Spleen (tissue), 13 donors: ENCODE measurements at places on chromosomes 6 and 20. TPM values are rescaled to one million over a fixed set of nuclear protein-coding genes. Genes with fewer than 3 reads are reported as not detected.

SUMO4 gene
- 4.7 TPM for total RNA-seq

CTAGE9 gene
- total RNA-seq, result not detected

PDYN gene
- total RNA-seq, result not detected

PPP1R10 gene
- 75.9 TPM for total RNA-seq

SLC12A5 gene
- 2.5 TPM for total RNA-seq

XRN2 gene
- total RNA-seq, result 92.6 TPM

CEP162 gene
- 6.5 TPM for total RNA-seq

ADGRF1 gene
- 0.14 TPM for total RNA-seq

HLA-DOA gene
- 89.2 TPM for total RNA-seq

DNA sequence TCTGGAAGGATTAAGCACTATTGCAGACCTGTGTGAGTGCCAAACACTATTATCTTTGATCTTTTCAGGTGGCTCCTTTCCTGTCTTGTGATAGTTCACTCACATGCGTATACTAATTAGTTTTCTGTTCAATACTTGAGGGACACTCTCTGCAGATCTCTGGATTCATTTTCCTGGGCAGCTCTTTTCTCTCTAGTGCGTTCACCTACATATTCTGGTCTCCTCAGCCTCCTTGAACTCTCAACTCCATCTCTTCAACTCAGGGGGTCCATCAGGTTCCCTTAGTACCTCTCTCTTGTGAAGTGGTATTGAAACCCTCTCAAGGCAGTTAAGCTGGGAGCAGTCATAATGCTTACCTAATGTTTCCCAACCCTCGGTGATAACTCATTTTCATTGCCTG lies 1218.1 kb upstream of the MAP3K7 start:
- no peaks in the 10 kb centered on the region for H3K27me3 ChIP-seq
- no peak overlapping the region for H3K4me3 ChIP-seq
- no peak for DNase-seq
- H3K27ac ChIP-seq, result no peak overlapping the region
- H3K36me3 ChIP-seq, result no peaks in the 10 kb centered on the region

DNA sequence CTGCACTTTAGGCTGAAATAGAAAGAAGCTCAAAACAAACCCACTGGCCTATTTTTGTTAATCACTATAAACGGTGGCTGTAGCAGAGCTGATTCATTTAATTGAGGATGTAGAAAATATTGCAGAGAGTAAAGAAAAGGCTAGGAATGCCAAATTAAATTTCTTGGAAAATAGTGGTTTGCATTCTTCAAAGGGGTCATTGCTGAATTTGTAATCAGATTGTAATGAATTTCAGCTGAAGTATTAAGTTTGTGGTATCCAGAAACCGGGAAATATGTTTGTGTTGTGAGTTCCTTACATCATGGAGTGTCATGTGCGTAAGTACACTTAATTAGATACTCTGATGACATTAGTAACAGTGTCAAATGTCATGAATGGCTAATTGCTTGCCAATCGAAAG lies 203.0 kb downstream of the SAMD5 start:
- H3K27ac ChIP-seq, result no peak overlapping the region
- DNase-seq, result no peak
- H3K4me3 ChIP-seq, result no peak overlapping the region
- no peaks in the 10 kb centered on the region for H3K4me1 ChIP-seq
- no peaks in the 10 kb centered on the region for H3K36me3 ChIP-seq

- peaks cover 3% of the 10 kb centered on the region for H3K4me1 ChIP-seq
- peaks cover 10% of the 10 kb centered on the region for H3K36me3 ChIP-seq
- H3K27ac ChIP-seq, result no peak overlapping the region
- no peak overlapping the region for H3K4me3 ChIP-seq
- H3K27me3 ChIP-seq, result no peaks in the 10 kb centered on the region
Measured at GRCh38 chr6:144646093-144647056, 361.2 kb downstream of the UTRN start.

- H3K36me3 ChIP-seq, result peaks cover 4% of the 10 kb centered on the region
- H3K4me3 ChIP-seq, result no peak overlapping the region
- H3K27me3 ChIP-seq, result no peaks in the 10 kb centered on the region
- H3K4me1 ChIP-seq, result peaks cover 13% of the 10 kb centered on the region
Measured at GRCh38 chr20:44637042-44637441, 14.5 kb downstream of the ADA start.

- H3K4me3 ChIP-seq, result no peak overlapping the region
- no peaks in the 10 kb centered on the region for H3K36me3 ChIP-seq
Measured at GRCh38 chr6:127550403-127550802, 26.6 kb upstream of the C6orf58 start.

DNA sequence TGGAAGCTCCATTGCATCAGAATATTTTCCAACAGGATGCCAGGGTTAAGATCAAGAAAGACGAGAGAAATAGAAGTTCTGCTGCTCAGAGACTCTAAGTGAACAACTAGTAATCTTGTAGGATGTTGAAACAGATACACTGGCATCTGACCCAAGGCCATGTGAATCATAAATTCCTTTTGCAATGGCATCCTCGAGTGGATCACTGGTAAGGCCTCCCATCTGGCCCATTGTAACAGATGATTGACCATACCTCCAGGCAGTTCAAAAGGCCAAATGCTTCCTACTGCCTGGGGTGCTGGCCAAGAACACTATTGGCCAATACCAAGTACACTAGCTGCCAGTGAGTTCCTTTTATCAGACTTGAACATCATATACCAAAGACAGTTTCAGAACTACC lies 9.9 kb upstream of the SLC17A3 start:
- H3K27me3 ChIP-seq, result no peaks in the 10 kb centered on the region
- H3K36me3 ChIP-seq, result no peaks in the 10 kb centered on the region
- no peaks in the 10 kb centered on the region for H3K4me1 ChIP-seq
- H3K4me3 ChIP-seq, result no peak overlapping the region
- no peak for DNase-seq

- H3K36me3 ChIP-seq, result no peaks in the 10 kb centered on the region
- peaks cover 91% of the 10 kb centered on the region for H3K4me1 ChIP-seq
- peak overlapping the region; percentile 85 for H3K27ac ChIP-seq
Measured at GRCh38 chr6:108589244-108589791, 28.6 kb downstream of the FOXO3 start.

DNA sequence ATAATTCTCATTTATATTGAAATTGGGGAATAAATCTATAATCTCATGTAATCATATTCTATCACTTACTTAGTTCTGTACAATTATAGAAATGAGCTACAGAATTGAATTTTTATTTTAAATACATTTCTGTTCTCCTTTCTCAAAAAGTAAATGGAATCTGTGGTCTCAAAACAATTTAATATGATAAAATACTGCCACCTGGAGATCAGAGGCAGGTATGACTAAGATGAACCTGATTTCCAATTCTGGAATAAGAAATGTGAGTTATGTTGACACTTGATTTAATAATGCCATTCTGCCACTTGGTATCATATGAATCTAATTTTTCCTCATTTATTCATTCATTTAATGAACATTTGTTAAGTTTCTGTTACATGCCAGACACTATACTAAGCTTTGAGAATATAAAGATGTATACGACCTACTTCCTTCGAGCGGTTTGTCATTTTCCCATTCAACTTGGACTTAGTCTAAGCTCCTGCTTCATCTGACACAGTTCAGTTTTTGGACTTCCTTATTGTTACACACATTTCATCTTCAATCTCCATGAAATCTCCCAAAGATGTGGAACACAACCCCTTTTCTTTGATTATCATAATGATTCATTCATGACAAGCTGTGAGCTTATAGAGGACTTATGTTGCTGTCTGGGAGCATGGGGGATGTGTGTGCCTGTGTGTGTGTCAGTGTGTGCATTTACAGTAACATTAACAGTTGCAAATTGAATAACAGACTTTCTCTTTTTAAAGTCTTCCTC lies 7.5 kb upstream of the CCDC28A start:
- no peak for DNase-seq
- no peak overlapping the region for H3K27ac ChIP-seq
- H3K36me3 ChIP-seq, result no peaks in the 10 kb centered on the region
- no peaks in the 10 kb centered on the region for H3K4me1 ChIP-seq

DNA sequence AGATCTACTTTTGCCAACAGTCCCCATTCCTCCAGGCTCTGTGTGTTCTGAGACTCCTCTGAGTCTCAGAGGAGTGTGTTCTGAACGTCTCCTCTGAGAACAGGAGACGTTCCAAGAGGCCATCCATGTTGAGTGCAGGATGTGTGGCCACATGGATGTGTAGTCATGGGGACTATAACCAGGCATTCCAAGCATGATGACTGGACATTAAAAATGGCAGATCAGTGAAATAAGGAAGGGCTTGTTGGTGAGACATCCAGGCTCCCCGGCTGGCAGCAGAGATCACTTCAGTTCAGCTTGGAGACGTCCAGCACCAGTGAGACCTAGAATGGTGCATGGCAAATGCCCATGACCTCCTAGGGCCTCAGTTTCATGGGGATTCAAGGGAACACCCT lies 34.3 kb upstream of the POU5F1 start:
- H3K4me1 ChIP-seq, result peaks cover 50% of the 10 kb centered on the region
- no peaks in the 10 kb centered on the region for H3K27me3 ChIP-seq
- peak overlapping the region; percentile 86 for H3K27ac ChIP-seq
- peak overlapping the region; percentile 70 for H3K4me3 ChIP-seq
- no peak for DNase-seq

DNA sequence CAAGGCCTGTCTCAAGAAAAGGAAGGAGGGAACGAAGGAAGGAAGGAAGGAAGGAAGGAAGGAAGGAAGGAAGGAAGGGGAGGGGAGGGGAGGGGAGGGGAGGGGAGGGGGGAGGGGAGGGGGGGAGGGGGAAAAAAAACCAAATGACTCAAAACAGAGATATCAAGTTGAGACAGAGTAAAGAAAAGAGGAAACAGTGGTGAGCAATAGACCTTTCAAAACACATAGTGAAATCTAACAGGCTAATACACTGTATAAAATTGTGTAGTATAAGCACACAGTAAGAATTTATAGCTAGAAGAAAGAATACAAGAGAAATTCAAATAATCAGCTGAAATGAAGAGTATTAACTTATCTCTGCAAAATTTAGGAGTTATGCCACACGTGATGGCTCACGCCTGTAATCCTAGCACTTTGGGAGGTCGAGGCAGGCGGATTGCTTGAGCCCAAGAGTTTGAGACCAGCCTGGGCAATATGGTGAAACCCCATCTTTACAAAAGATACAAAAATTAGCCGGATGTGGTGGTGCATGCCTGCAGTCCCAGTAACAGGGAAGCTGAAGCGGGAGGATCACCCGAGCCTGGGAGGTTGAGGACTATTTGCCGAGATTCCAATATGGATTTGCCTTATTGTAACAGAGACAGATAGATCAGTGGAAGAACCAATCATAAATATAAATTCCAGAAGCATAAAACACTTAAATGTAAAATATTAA lies 123.2 kb downstream of the PRND start:
- no peak overlapping the region for H3K27ac ChIP-seq
- no peaks in the 10 kb centered on the region for H3K36me3 ChIP-seq
- peaks cover 26% of the 10 kb centered on the region for H3K4me1 ChIP-seq
- H3K27me3 ChIP-seq, result no peaks in the 10 kb centered on the region
- DNase-seq, result no peak

DNA sequence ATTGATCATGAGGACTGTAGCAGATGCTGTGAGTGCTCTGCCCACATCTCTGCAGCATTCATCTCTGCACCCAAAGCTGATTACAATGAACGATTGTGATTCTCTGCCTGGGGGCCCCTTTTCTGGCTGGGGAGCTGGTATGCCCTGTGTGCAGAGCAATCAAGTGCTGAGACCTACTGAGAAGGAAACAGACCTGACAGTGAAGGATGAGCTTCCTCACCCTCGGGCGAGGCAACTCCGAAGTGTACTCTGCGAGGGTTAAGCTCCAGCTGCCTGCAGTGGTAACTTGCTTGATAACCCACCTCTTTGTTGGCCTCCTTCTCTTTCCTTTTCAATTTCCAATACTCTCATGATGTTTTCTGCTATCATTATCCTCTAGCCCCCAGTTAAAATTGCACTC lies 289.7 kb upstream of the RNF24 start:
- no peak for DNase-seq
- H3K27me3 ChIP-seq, result no peaks in the 10 kb centered on the region
- H3K36me3 ChIP-seq, result no peaks in the 10 kb centered on the region
- H3K4me1 ChIP-seq, result no peaks in the 10 kb centered on the region
- no peak overlapping the region for H3K4me3 ChIP-seq

DNA sequence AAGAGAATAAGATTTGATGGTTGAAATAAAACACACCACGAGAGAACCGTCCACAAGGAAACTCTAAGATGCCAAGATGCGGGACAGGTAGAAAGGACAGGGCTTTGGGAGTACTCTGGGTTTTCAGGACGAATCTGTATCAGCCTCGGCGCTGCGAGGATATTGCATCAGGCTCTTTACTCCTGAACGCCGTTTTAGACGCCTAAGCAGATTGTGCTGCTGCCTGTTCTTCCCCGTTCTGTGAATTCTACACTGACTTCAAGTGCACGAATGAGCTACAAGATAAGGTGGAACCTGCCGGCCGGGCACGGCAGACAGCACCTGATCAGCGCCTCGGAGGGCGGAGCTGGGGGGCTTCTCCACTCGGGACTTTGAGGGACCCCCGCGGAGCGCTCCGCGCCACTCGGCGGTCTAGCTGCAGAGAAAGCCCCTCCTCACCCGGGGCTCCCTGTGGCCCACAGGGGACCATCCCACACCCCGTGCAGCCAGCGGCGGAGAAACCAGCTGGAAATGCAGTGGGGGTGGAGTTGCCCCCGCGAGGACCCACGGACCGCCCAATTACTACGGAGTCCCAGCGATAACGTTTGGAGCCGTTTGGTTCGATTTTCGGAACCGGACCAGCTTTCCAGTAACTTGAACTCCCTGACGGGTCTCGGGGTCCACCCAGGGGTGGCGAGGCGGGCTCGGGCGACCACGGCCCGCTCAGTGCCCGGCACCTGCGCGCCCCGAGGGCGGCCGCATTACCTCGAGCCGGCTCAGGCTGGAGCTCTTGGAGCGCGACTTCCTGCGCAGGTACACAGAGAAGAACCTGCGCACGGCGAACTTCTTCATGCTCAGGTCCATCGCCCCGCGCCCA lies 646 bp downstream of the RPS6KA2 start:
- no peaks in the 10 kb centered on the region for H3K36me3 ChIP-seq
- no peaks in the 10 kb centered on the region for H3K27me3 ChIP-seq
- peak overlapping the region; percentile 77 for H3K27ac ChIP-seq
- peak overlapping the region; percentile 93 for H3K4me3 ChIP-seq
- peaks cover 14% of the 10 kb centered on the region for H3K4me1 ChIP-seq
- peak; percentile 91 for DNase-seq

- H3K27me3 ChIP-seq, result no peaks in the 10 kb centered on the region
- H3K36me3 ChIP-seq, result no peaks in the 10 kb centered on the region
- H3K4me1 ChIP-seq, result no peaks in the 10 kb centered on the region
- H3K4me3 ChIP-seq, result no peak overlapping the region
- DNase-seq, result no peak
Measured at GRCh38 chr6:119527231-119527578, 177.6 kb upstream of the MAN1A1 start.

GRCh38 chr6:68094070-68094469 lies 541.0 kb upstream of the ADGRB3 start:
- H3K27ac ChIP-seq, result no peak overlapping the region
- H3K27me3 ChIP-seq, result no peaks in the 10 kb centered on the region
- H3K4me3 ChIP-seq, result no peak overlapping the region
- no peaks in the 10 kb centered on the region for H3K4me1 ChIP-seq

- H3K27ac ChIP-seq, result no peak overlapping the region
- H3K4me3 ChIP-seq, result peak overlapping the region; percentile 15
- no peaks in the 10 kb centered on the region for H3K27me3 ChIP-seq
- H3K4me1 ChIP-seq, result peaks cover 13% of the 10 kb centered on the region
- H3K36me3 ChIP-seq, result no peaks in the 10 kb centered on the region
Measured at GRCh38 chr6:107847844-107848802, 24.0 kb upstream of the SCML4 start.

- no peaks in the 10 kb centered on the region for H3K4me1 ChIP-seq
- DNase-seq, result no peak
- H3K27ac ChIP-seq, result no peak overlapping the region
- no peaks in the 10 kb centered on the region for H3K36me3 ChIP-seq
- H3K27me3 ChIP-seq, result no peaks in the 10 kb centered on the region
Measured at GRCh38 chr6:109861946-109862345, 116.2 kb upstream of the GPR6 start.

GRCh38 chr6:166253281-166253681 lies 54.9 kb downstream of the PRR18 start:
- H3K27ac ChIP-seq, result peak overlapping the region; percentile 73
- peaks cover 25% of the 10 kb centered on the region for H3K4me1 ChIP-seq
- H3K4me3 ChIP-seq, result peak overlapping the region; percentile 50
- DNase-seq, result peak; percentile 92
- peaks cover 18% of the 10 kb centered on the region for H3K27me3 ChIP-seq
- H3K36me3 ChIP-seq, result no peaks in the 10 kb centered on the region
